ENCODE measurements at places on chromosomes 2 and 18. TPM values are rescaled to one million over a fixed set of nuclear protein-coding genes. Genes with fewer than 3 reads are reported as not detected.

CNDP1 gene
- not detected for total RNA-seq

OTOS gene
- total RNA-seq, result not detected

ZNF804A gene
- total RNA-seq, result not detected

RGPD4 gene
- total RNA-seq, result 0.08 TPM

LRATD1 gene
- 0.02 TPM for total RNA-seq

GLB1L gene
- 7.0 TPM for total RNA-seq

C2orf80 gene
- total RNA-seq, result not detected

THSD7B gene
- total RNA-seq, result not detected

CCDC150 gene
- 4.9 TPM for total RNA-seq

CFAP53 gene
- total RNA-seq, result 0.41 TPM

MAP3K19 gene
- not detected for total RNA-seq

LRRTM1 gene
- total RNA-seq, result not detected

ZNF385B gene
- total RNA-seq, result not detected

NT5C1B gene
- total RNA-seq, result not detected

AQP12B gene
- total RNA-seq, result not detected

UGT1A5 gene
- total RNA-seq, result not detected

SCYGR4 gene
- not detected for total RNA-seq

ATF2 gene
- total RNA-seq, result 19.8 TPM

MRPL53 gene
- 158 TPM for total RNA-seq

C1D gene
- 35.4 TPM for total RNA-seq

REV1 gene
- 8.8 TPM for total RNA-seq

TUBA4B gene
- total RNA-seq, result 0.35 TPM

ALK gene
- total RNA-seq, result not detected

TMSB10 gene
- total RNA-seq, result 8,638 TPM

DPP10 gene
- total RNA-seq, result not detected

SERPINB13 gene
- not detected for total RNA-seq

SP140L gene
- total RNA-seq, result 3.7 TPM
